Activated naive CD8-positive, alpha-beta T cell treated with anti-CD3 and anti-CD28 coated beads for 36 hours (primary cell): ENCODE measurements at places on chromosomes 6 and 20. TPM values are rescaled to one million over a fixed set of nuclear protein-coding genes. Genes with fewer than 3 reads are reported as not detected.

DNA sequence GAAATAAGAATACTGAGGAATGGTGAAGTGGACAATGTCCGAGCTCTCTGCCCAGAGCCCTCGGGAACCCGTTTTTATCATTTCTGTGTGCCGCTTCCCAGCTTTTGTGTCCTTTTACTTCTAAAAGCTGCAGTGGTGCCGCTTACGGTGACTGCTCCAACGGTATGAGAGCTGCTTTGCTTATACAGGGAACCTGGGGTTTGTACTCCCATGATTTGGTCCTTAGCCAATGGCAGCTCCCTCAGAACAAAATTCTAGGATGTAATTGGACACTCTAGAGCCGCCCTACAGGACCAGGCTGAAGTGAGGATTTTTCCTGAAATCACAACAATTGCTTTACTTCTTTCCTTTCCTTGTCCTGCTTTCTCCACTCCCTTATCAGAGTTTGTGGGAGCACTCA lies 24.2 kb upstream of the PCSK2 start:
- no peak for DNase-seq
- H3K36me3 ChIP-seq: no peaks in the 10 kb centered on the region
- H3K4me3 ChIP-seq: no peak overlapping the region
- no peaks in the 10 kb centered on the region for H3K4me1 ChIP-seq

GRCh38 chr6:14995966-14996602 lies 249.8 kb upstream of the JARID2 start:
- H3K4me3 ChIP-seq: no peak overlapping the region
- H3K4me1 ChIP-seq: no peaks in the 10 kb centered on the region
- no peak for DNase-seq
- H3K27ac ChIP-seq: no peak overlapping the region
- no peaks in the 10 kb centered on the region for H3K27me3 ChIP-seq

DNA sequence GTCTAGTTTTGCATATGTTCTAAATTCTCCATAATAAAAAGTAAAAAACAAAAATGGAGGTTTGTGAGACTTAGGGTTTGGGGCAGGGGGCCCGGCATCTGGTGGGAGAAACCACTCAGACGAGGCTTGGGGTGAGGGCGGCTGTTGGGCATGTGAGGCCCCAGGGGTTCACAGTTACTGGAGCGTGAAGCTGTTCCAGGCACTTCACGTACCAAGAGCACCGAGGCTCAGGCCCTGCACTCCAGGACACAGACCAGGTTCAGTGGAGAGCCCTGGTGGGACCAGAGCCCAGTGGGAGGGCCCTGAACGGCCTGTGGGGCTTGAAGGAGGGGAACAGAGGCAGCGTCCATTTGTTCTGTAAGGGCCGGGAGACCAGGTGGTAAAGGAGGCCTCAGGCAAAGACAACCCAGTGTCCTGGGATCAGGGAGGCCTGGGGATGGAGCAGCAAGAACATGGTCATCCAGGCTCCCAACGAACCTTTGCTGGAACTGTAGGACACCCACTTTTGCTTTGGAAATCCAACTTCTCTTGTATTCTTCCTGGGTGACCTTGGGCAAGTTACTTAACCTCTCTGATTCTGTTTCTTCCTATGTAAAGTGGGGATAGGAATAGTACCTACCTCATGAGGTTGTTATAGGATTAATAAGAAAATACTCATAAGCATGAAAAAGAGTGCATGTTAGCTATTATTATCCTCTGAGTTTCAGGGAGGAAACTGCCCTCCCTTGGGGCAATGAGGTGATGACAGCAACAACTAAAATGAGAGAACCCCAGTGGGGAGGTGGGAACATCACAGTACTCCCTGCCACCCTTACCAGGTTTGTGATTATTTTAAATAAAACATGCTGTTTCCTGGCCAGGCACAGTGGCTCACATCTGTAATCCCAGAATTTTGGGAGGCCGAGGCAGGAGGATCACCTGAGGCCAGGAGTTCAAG lies 1.1 kb upstream of the FGD2 start:
- no peak overlapping the region for H3K4me3 ChIP-seq
- H3K4me1 ChIP-seq: peaks cover 7% of the 10 kb centered on the region
- DNase-seq: no peak
- H3K27me3 ChIP-seq: no peaks in the 10 kb centered on the region
- no peaks in the 10 kb centered on the region for H3K36me3 ChIP-seq

Gene LSM14B
- total RNA-seq: 34.5 TPM

Gene PPIL6
- total RNA-seq: 0.64 TPM

Gene RHAG
- not detected for total RNA-seq

DNA sequence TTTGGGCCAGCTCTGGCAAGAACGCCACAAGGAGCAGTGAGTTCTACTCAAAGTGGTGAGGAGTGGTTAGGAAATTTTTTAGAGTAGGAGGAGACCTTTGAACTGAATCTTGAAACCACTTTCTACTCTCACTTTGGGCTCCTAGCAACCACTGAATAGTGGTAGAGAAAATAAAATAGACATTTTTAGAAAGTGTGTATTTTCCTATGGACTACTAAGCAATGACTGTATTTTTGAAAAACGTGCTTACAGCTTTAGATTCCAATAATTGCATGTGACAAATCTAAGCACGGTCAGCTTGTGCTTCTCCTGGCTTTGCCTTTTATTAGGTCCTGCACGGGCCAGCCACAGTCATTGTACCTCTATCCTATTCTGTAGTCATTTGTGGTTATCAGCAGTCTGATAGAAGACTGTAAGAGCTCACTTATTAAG lies 8.7 kb upstream of the IFNGR1 start:
- H3K4me1 ChIP-seq: peaks cover 56% of the 10 kb centered on the region
- H3K4me3 ChIP-seq: no peak overlapping the region
- DNase-seq: peak; percentile 11
- peaks cover 10% of the 10 kb centered on the region for H3K27me3 ChIP-seq
- H3K36me3 ChIP-seq: no peaks in the 10 kb centered on the region
- no peak overlapping the region for H3K27ac ChIP-seq

GRCh38 chr6:105810105-105810921 lies 275.8 kb upstream of the PRDM1 start:
- no peaks in the 10 kb centered on the region for H3K36me3 ChIP-seq
- no peak overlapping the region for H3K27ac ChIP-seq
- peaks cover 15% of the 10 kb centered on the region for H3K4me1 ChIP-seq

DNA sequence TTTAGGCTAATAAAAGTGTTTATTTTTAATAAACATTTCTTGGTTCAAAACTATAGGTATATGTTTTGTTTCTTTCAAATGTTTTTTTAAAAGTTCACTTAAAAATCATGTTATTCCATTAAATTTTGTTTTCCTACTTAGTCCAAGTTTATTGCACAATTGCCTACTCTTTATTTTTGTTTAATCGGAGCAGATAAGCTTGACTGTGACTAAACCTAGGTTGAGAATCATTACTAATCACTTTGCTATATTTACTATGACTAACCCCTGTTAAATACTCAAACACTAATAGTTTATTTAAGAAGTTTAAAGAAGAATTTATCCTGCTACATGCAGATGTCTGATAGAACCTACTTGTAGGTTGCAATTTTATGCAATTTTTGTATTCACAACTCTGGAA lies 18.8 kb downstream of the MAP3K4 start:
- peaks cover 11% of the 10 kb centered on the region for H3K36me3 ChIP-seq
- no peak for DNase-seq
- no peak overlapping the region for H3K4me3 ChIP-seq
- H3K27me3 ChIP-seq: no peaks in the 10 kb centered on the region

GRCh38 chr6:170075659-170076223 lies 215.1 kb downstream of the DLL1 start:
- H3K36me3 ChIP-seq: no peaks in the 10 kb centered on the region
- no peaks in the 10 kb centered on the region for H3K4me1 ChIP-seq
- H3K27me3 ChIP-seq: peaks cover 10% of the 10 kb centered on the region
- no peak overlapping the region for H3K4me3 ChIP-seq

Gene PKHD1
- not detected for total RNA-seq

Gene BNIP5
- total RNA-seq: not detected

DNA sequence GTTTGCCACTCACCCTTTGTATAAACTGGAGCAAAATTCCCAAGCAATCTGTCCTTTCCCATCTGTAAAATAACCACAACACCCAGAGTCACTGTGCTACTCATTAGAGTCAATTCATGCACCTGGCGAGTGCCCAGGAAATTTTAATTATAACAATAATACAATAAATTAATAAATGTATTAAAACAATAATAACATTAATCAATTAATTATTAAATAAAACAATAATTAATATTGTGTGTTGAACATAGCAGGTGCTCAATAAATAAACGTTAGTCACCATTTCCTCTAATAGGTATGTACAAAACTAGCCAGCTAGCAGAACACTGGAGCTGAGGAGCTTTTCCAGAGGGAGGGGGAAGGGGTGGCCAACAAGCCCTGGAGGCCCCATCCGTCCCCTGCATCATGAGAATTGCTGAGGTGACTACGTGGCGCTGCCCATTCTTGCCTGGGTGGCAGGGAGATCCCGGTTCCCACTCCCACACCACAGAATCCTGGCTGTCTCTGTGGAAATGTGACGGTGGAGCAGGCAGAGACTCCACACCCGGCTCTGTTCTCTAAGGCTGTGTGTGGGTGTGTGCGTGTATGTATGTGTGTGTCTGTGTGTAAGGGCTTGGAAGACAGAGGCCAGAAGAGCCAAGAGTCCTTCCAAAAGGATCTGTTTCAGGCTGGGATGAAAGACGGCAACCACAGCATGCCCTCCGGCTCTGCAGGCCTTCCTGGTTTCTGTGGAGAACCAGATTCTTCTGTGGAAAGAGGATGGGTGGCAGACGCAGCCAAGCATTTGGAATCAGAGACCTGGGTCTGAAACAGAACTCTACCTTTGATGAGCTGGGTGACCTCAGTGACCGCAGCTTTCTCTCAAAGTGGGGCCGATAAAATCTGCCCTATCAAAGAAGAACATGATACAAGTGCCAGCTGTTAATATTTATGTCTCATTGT lies 18.8 kb upstream of the EZR start:
- peaks cover 7% of the 10 kb centered on the region for H3K4me1 ChIP-seq
- peaks cover 3% of the 10 kb centered on the region for H3K36me3 ChIP-seq
- H3K27me3 ChIP-seq: no peaks in the 10 kb centered on the region
- no peak overlapping the region for H3K27ac ChIP-seq
- no peak for DNase-seq

Gene ATRN
- 7.7 TPM for total RNA-seq
